ENCODE measurements at places on chromosomes 1 and 21.

- no peak for DNase-seq
Measured at GRCh38 chr1:221907166-221907932, 165.5 kb upstream of the DUSP10 start.

- DNase-seq, result no peak
Measured at GRCh38 chr1:234921266-234922062, 207.2 kb downstream of the TOMM20 start.

- DNase-seq, result no peak
Measured at GRCh38 chr1:40820911-40821693, 37.5 kb downstream of the KCNQ4 start.

GRCh38 chr1:175870217-175870616 is 126.8 kb upstream of the TNR start:
- no peak for DNase-seq

GRCh38 chr1:92503926-92504285 is 17.2 kb upstream of the GFI1 start:
- no peak for DNase-seq

GRCh38 chr1:181296180-181296579 is 187.1 kb upstream of the CACNA1E start:
- DNase-seq, result no peak

GRCh38 chr1:38508232-38508631 is 351.3 kb downstream of the RRAGC start:
- no peak for DNase-seq

GRCh38 chr21:35991131-35991530 is 69.2 kb downstream of the SETD4 start:
- no peak for DNase-seq

- no peak for DNase-seq
Measured at GRCh38 chr1:165753934-165754333, 14.7 kb downstream of the TMCO1 start.

DNA sequence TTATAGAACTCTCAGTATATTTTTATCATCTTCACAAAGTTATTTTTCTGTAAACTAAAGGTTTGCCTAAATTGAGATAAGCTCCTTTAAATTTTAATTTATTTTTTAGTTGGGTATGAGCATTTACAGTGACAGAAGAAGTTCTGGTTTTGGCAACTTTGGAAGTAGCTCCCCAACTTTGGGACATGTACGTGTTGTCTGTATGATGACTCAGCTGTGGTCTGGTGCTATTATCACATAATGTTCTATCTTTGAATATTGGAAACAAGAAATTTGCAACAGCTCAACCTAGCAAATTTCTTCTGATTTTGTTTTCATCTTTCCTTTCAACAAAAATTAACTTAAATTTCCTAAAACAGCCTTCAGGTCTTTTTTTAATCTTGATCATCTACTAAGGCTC is 46.6 kb upstream of the C1orf105 start:
- DNase-seq, result no peak

GRCh38 chr1:221162352-221162751 is 283.1 kb downstream of the HLX start:
- DNase-seq, result no peak

DNA sequence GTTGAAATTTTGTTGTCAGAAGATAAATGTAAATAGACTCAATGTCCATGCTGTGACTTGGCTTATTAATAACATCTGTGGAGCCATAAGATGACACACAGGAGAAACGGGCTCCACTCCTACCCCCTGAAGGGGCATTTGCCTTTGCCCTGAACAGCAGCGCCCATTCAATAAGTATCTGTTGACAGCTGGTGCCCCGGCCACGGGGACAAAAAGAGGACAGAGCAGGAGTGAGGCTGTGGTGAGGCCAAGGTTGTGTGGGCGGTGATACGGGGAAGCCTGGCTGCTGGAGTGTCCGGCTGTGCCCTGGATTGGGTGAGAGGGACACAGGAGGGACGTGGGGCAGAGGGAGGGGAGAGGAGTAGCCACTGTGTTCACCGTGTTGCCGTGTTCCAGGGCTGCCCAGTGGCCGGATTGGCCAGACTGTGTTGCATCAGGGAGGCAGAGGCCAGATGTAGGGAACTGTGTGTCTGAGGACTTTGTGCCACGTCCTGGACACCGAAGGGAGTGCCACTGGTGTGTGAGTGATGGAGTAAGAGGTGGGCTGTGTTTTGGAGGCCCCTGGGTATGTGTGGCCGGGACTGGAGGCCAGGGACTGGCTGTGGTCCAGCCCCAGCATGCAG is 15.1 kb downstream of the PRMT2 start:
- DNase-seq, result no peak

DNA sequence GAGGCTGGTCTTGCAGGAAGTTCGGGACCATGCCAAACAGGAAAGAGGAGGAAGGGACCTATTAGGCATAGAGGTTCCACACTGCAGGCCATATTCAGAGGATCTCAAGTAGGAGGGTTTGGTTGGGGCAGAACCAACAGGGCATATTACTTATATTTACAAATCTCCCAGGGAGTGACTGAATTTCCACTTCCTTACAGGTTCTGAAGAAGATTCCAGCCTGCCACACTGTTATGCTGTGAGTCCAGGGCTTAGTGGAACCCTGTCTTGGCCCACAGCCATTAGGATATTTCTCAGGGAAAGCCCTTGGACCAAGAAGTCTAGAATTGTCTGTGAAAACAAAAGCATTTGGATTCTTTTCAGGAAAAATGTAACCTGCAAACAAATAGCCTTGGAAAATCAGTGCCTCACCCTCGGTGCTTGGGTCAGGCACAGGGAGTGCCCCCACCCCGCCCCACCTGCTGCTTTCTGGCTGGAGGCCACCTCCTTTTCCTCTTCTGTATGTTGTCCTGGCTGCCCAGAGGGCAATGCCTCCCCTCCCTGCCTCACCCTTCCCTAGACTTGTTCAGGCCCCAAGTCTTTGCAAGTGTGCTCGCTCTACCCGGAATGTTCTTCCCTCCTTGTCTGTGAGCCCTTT is 41.0 kb upstream of the JUN start:
- DNase-seq, result no peak

DNA sequence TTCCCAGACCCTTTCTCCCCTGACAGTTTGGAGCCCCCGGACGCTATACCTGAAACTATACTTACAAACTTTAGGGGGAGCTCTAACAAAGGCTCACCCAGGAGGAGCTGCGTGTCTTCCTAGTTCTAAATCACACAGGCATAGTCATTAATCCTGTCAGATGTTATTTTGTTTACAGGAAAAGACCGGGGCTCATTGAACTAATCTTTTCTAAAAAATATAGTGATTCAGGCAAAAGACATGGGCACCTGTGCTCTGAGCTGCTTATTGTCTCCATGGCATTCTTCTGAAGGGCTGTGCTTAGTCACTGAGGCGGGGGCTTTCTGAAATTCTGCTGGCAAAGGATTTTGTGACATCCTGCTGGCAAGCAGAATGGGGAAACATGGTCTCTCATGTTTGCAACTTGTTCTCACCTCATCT is 1577.0 kb downstream of the NCAM2 start:
- no peak for DNase-seq

GRCh38 chr1:199221371-199222150 is 582.7 kb downstream of the PTPRC start:
- DNase-seq, result no peak

- no peak for DNase-seq
Measured at GRCh38 chr1:1357871-1358432, 403 bp downstream of the MXRA8 start.

DNA sequence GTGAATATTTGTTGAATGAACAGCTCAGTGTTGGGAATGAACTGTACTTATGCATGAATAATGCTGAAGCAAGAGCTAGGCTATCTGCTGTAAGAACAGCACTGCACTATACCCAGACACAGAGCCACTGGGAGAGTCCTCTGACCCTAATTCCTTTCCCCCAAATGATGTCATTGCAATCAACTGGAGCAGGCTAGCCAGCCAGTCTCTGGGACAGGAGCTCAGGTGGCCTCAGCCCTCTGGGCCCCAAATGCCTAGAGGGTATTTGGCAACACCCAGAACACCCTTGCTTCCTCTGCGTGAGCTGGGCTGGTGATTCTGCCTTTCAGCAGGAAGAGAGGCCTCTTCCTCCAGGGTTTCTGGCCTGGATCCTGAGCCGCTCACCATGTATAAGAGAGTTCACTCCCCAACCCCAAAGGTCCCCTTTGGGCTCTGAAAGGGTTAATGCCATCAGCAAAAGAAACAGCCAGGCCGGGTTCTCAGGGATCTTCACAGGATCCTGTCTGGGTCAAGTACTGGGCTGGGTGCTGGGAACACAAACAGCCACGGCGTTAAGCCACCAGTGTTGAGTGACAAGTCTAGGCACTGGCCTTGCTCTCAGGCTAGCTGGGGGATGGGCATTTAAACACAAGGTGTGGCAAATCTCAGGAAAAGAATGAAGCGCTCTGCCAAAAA is 3.7 kb upstream of the PADI4 start:
- no peak for DNase-seq

- no peak for DNase-seq
Measured at GRCh38 chr1:113958691-113959090, 20.6 kb upstream of the OLFML3 start.

GRCh38 chr1:115115521-115116161 is 26.3 kb upstream of the TSPAN2 start:
- no peak for DNase-seq

DNA sequence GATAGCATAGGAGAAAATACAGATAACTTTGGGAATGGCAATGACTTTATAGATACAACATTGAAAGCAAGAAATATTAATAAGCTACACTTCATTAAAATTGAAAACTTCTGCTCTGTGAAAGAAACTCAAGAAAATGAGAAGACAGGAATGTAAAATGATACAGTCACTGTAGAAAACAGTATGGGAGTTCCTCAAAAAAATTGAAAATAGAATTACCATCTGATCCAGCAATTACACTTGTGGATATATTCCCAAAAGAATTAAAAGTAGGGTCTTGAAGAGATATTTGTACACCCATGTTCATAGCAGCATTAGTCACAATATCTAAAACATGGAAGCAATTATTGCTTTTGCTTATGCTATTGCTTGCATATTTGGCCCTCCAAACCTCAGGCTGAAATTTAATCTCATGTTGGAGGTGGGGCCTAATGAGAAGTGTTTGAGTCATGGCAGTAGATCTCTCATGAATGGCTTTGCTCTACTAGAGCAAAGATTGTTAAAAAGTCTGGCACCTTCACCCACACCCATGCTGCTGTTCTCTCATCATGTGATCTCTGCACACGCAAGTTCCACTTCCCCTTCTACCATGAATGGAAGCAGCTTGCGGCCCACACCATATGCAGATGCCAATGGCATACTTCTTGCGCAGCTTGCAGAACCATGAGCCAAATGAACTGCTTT is 15.3 kb upstream of the AHCYL1 start:
- DNase-seq, result no peak

GRCh38 chr1:40592107-40592803 is 60.8 kb downstream of the ZNF684 start:
- DNase-seq, result no peak

DNA sequence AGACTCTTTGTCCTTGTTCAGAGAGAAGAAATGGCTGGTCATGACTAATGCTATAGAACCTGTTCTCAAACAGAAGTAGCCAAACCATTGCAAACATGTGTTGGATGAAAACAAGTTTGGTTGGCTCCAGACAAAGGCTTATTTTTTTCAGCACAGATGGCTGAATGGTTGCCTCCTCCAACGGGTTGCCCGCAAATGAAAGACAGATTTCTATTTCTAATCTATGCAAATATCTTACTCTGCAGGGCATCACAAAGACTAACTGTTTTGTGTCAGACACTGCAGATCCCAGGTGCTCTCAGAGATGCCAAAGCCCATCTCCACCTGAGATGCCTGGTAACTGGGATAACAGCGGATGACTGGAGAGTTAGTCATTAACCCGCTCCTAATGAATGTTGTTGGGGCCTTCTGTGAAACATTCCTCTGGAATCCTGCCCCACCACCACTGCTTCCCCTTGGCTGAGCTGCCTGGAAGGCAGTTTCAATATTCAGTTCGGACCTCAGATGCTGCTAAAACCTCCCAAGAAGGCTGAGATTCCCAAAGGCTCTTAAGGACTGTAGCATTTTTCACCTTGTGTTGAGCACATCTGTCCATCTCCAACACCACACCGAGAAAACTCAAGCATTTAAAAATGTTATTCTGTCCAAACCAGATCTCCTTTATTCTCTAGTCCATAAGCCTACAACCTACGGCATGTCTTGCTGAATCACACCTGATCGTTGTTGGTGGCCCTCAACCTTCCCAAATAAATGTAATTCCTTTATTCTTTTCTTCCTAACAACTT is 104.4 kb downstream of the PTPN14 start:
- no peak for DNase-seq

- no peak for DNase-seq
Measured at GRCh38 chr1:244102046-244102445, 51.0 kb downstream of the ZBTB18 start.

Measured in stimulated activated naive CD8-positive, alpha-beta T cell treated with anti-CD3 and anti-CD28 coated beads, Interleukin-15, Interleukin-2, amounts not matched to agents 100 U/mL and 50 U/mL, for 24 hours (primary cell).